Central memory CD4-positive, alpha-beta T cell (primary cell): ENCODE measurements at places on chromosomes 2 and 18.

DNA sequence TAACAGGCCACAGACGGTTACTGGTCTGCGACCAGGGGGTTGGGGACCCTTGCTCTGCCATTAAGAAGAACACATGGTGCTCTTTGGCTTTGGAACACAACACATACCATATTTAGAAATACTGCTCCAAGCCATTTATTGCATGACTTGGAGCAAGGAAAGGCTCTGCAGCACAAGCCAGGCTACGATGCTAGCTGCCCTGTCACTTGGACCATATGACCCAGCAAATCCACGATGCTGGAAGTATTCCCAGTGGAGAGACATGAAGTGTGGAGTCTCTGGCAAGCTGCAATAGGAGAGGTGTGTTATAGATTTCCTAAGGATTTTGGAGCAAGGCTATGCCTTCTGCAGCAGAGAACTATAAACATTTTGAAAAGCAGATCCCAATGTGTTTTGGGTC is 171.2 kb downstream of the HAUS1 start:
- no peak for DNase-seq

DNA sequence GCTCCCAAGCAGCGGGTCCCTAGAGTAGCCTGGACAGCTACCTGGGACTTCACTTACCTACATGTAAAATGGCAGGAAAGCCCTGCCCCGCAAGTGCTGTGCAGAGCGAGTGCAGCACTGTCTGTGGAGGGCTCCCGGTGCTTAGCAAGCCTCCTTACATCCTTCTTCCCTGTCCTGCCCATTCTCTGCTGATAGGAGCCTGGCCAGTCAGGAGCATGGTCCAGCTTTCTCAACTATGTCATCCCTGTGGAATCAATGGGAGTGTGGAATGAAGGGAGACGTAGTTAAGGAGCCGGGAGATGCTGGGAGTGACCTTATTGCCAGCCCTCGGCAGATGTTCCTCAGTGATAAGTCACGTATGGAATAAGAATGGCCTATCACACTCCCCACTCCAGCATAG is 661.9 kb upstream of the ID2 start:
- no peak for DNase-seq

GRCh38 chr2:175430236-175430635 is 248.7 kb upstream of the ATP5MC3 start:
- DNase-seq: no peak

- DNase-seq: no peak
These were observed 84.0 kb downstream of the LIPG start for GRCh38 chr18:49645841-49646351.

DNA sequence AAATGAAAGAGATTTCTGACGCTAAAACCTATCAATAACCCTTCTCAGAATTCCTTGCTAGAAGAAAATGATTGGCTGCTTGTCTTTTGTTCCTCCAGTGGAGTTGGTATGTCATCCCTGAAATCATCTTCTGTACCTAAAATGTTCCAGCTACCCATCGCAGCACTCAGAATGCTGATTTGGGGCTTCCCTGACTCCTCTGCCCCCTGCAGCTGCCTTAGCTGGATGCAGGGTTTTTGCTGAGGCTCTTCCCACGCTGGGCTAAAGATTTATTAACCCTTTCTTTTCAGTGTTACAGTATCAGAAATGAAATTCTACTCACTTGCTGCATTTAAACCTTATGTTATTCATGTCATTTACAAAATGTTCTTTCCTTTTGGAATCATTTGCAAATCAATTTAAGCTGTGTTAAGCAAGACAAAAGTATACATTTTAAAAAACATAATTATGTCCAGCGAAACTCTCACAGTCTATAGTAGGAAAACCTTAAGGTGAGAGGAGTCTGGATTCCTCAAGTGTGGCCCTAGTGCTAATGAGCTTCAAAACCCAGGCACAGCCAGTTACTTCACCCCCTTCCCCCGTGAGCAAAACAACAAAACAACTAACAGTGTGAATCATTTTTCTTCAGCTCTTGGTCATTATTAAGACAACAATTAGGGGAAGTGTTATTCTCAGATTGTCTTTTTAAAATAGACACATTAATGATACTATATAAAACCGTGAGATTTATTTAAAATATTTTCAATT is 32.8 kb downstream of the PKP4 start:
- DNase-seq: no peak

DNA sequence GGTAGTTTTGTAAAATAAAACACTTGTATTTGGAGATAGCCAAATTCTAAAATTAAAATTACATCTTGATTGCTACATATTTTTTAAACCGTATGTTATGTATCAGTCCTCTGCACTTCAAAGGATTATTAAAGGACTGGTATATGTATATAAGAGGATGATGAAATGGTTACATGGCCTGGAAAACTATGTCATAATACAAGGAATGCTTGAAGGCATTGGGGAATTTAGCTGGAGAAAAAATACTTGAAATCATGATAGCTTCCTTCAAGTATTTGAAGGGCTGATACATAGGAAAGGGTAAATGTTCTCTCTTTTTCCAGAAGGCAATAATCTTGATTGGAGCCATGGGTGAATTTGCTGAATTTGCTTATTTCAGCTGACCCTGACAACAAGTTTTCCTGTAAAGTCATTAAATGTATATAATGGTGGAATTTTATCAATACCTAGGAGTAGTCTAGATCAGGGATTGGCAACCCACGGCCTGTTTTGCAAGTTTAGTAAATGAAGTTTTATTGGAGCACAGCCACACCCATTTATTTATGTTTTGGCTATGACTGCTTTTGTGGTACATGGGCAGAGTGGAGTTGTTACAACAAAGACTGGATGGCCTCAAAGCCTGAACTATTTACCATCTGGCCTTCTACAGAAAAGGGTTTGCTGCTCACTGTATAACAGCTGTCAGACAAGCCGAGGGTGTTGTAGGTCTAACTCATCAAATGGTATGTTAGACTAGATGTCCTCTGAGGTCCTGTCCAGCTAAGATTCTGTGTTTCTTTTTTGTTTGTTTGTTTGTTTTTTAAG is 34.4 kb downstream of the ACYP2 start:
- DNase-seq: no peak

DNA sequence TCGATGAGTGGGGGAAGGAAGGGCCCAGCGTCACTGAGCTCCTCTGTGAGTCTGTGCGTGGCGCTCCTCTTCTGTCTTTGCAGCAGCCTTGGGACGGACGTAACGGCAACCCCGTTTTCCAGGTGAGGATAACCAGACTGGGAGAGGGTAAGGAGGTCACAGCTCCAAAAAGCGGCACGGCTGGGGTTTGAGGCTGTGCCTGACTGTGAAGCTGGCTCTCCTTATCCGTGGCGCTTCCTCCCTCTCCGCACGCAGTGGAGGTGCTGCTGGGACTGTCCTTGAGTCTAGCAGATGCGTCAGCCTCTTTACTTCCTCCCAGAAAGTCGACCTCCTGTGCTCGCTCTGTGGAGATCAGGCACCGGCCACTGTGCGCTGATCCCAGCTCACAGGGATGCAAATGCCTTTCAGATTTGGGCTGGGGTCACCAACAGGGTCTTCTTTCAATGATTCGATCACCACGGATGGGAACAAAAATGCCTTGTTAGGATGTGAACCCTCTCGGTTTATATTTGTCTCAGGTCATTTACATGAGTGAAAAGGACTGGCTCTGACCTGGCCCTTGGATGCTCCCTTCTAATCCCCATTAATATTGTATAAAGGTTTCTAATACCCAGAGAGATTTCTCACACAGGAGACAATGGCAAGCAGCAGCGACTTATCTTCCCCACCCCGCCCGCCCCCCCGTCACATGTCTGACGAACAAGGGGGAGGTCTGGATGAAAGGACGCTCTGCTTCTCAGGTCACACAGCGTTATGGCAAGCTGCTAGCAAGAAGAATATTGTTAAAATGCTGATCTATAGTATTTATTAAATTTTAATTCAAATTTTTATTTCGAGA is 30.1 kb upstream of the E2F6 start:
- DNase-seq: no peak

DNA sequence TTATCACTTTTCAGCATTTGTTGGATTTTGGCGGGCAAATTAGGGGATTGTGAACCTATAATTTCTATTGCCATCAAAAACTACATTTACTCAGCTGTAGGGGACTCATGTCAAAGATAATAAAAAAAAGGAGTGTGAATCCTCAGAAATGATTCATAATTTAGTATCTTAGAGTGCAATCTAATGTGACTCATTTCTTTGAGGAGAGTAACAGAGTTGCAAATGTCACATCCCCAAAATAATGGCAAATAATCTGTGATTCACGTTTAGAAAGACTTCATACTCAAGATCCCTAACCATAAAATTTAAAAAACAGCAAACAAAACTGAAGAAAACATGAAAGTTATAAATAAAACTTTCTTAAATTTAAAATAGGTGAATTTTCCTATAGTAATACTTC is 373.0 kb downstream of the CDH2 start:
- no peak for DNase-seq

GRCh38 chr2:217289907-217290280 is 430.0 kb upstream of the TNP1 start:
- no peak for DNase-seq

DNA sequence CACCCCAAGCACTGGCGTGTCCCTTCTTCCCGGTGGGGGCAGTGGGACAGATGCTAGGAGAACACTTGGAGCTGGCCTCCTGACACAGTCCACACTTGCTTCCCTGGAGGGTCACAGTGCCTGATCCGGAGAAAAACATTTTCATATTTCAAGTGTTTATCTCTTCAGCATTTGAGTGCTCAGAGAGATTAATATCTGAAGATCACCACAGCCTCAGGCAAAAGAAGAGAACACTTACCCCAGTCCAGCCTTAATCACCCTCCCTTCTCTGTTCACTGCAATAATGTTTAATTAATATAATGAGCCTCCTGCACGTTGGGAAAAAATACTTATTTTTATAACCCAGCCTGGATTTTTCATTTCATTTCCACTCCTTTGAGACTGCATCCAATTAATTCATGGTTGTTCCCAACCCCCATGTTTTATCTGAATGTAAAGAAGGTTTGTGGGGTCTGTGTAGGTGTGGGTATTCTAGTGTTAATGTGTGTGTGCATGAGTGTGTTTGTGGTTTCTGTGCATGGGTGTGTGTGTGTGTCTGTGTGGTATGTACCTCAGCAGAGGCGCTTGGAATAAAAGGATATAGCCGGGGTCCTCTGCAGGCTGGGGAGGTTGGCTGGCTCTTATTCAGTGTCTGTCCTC is 72.1 kb downstream of the NRP2 start:
- DNase-seq: no peak

DNA sequence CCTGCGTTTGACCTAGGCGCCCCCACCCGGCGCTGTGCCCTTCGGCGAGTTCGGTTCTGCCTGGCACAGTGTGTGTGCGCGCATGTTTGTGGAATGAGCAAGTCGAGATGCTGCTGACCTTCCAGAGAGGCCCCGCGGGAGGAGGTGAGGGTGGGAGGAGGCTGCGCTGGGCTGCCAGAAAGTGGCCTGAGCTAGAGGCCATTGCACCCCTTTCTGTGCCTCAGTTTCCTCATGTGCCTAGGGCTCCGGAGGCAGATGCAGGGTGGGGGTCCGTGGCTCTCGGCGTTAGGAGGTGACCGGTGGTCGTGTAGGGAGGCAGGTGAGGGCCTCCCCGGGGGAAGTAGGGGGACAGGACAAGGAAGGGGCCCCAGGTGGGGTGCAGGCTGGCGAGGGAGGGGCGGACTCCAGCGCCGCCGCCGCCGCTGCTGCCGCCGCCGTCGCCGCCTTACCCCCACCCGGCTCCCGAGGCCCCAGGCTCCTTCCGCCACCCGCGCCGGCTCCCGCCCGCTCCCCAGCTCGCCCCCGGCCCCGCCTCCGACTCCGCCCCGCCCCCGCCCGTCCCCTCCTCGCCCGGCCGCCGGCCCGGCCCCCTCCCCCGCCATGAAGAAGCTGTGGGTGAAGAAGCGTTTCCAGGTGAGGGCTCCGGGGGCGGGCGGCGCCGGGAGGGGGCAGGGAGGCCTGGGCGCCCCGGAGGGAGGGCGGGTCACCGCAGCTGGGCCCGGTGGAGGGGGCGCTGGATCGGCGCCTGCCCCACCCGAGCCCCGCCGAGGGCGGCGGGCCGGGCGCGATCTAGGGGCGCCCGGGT is 7.0 kb downstream of the SPEG start:
- DNase-seq: peak; percentile 30

DNA sequence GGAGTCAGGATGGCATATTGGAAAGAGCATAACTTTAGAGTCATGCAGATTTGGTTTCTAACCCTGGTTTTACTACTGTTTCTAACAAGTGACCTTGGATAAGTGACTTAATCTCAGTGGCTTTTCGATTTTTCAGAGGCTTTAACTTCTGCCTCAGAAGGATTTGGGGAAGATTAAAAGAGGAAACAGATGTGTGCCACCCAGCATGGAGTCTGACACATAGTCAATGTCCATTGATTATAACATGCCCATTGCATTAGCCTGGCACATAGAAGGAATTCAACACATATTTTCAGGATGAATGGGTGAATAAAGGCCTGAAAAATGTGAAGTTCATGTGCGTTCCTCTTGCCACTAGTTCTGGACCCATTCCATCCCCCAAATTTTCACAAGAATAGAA is 438.2 kb downstream of the EPHA4 start:
- DNase-seq: no peak

GRCh38 chr2:96150007-96150640 is 4.9 kb upstream of the DUSP2 start:
- DNase-seq: no peak

GRCh38 chr2:187338679-187339121 is 109.4 kb downstream of the CALCRL start:
- no peak for DNase-seq

GRCh38 chr2:200226451-200227426 is 79.8 kb upstream of the SPATS2L start:
- no peak for DNase-seq

DNA sequence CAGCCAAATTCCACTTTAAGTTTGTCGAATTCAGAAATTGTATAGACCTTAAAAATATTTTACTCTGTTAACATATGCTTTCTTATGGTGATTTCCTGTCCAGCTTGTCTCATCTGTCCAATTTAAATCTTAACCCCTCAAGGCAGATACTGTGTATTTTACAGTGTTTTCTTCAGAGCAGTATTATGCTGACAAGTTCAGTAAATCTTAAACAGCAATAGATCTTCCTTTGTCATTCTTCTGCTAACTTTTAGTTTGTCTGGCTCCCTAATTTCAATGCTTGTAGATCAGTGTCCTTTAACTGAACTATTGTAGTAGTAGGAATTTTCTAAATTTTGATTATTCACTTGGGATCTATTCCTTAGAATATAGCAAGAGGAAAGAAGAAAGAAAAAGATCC is 52.8 kb upstream of the MEIS1 start:
- DNase-seq: no peak

GRCh38 chr2:151760139-151760650 is 25.9 kb upstream of the NEB start:
- DNase-seq: no peak

GRCh38 chr2:14779252-14779651 is 146.7 kb downstream of the LRATD1 start:
- DNase-seq: no peak

GRCh38 chr2:162219426-162219825 is 23.8 kb downstream of the FAP start:
- no peak for DNase-seq

- no peak for DNase-seq
These were observed 1.4 kb upstream of the CD226 start for GRCh38 chr18:69948919-69949537.

GRCh38 chr18:30806823-30807222 is 235.7 kb downstream of the DSC3 start:
- DNase-seq: no peak

- DNase-seq: no peak
These were observed 76.4 kb downstream of the TANC1 start for GRCh38 chr2:159044804-159045286.

GRCh38 chr2:181308766-181309515 is 148.2 kb upstream of the ITGA4 start:
- no peak for DNase-seq
